ENCODE measurements at places on chromosomes 2 and 18. TPM values are rescaled to one million over a fixed set of nuclear protein-coding genes. Genes with fewer than 3 reads are reported as not detected.

The FBLN7 gene
- 1.2 TPM for total RNA-seq

The CAPN14 gene
- not detected for total RNA-seq

The LRRTM4 gene
- 1.4 TPM for total RNA-seq

The KCNE4 gene
- total RNA-seq = 0.57 TPM

The TXNDC9 gene
- total RNA-seq = 20.8 TPM

The GALNT3 gene
- total RNA-seq = 0.30 TPM

DNA sequence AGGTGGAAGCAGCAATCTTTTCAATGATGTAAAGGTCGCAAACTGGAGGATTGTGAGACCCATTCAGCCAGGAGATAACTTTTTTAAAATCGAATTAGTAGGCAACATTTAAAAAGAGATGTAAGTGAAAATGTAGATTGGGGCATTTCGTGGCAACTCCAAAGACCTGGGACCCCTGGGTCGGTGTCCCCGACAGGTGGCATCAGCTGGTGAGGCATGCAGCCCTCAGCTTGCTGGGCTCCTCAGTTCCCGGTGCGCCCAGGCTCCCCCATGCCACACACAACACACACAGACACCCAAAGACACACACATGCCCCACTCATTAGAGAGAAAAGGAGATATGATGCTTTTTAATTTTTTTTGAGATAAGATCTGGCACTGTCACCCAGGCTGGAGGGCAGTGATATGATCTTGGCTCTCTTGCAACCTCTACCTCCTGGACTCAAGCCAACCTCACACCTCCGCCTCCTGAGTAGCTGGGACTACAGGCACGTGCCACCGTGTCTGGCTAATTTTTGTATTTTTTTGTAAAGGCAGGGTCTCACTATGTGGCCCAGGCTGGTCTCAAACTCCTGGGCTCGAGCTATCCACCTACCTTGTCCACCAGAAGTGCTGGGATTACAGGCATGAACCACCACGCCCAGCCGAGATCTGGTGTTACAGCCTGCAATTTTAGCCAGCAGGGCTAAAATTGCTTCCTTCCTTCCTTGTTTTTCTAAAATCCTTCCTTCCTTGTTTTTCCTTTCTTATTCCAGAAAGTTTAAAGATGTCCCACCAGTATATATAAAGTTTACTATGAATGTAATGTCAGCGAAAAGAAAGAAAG is 122.6 kb upstream of the EPAS1 start:
- DNase-seq = no peak

GRCh38 chr2:182456784-182457183 is 29.9 kb upstream of the PDE1A start:
- DNase-seq = no peak

DNA sequence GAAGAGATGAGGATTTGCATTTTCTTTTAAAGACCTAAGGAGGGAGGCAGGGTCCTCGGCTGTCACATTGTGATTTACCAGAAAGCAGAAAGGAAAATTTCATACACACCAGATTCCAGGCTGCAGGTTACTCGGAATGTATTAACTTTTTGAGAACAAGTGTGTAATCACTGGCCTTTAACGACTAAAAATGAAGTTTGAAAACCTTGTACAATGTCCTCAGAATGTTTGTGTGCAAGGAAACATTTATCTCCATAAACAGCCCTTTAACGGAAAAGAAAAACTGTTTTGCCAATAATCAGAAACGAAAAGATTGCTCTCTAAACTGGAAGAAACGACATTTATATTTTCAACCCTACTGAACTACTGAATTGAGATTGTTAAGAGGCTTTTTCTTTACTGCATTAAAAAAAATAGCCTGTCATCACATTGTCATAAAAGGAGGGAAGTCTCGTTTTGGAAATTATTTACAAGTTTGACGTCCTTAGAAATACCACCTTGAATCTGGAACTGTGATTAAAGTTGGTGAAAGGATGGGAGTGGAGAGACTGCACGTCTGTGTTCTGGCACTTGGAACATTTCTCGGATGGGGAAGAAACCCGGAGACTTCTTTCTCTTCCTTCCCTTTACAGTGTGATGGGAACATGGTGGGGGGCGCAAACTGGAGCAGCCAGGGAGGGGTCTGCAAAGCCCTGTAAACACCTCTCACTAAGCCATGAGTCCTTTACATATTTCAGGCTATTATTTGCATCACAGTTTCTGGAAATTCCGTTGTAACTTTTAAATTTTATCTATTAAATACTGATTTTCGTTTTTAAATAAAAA is 134.1 kb upstream of the SIX3 start:
- no peak for DNase-seq

- no peak for DNase-seq
These were observed 53.1 kb downstream of the NEURL3 start for GRCh38 chr2:96452053-96452452.

DNA sequence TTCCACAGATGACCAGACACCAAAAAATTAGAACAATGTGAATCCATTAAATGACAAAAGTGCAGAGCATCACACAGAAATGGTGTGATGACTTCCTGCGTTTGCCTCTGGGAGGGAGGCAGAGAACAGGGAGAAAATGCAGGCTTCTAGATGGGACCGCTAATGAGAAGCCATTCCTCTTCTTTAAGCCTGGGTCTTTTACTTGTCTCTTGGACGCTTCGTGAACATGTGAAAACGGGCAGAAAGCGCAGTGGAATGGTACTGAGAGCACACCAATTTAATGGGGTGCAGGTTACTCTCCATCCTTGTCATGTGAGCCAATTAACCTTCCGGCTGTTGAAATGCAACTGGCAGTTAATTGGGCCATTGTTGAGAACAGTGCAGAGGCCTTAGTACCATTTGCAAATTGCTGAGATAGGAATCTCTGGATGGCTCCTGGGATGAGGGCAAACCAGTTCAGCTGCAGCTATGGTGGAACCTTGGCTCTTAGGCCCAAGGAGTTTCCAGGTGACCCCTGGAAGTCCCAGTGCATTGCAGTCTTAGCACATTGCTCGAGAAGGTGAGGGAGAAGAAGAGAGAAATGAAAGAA is 210.4 kb upstream of the CXCR4 start:
- no peak for DNase-seq

GRCh38 chr2:1618974-1619373 is 125.3 kb downstream of the PXDN start:
- no peak for DNase-seq

- DNase-seq = no peak
These were observed 98.1 kb upstream of the YPEL5 start for GRCh38 chr2:30048636-30049175.

- DNase-seq = no peak
These were observed 277.9 kb upstream of the THSD7B start for GRCh38 chr2:136487421-136487820.

DNA sequence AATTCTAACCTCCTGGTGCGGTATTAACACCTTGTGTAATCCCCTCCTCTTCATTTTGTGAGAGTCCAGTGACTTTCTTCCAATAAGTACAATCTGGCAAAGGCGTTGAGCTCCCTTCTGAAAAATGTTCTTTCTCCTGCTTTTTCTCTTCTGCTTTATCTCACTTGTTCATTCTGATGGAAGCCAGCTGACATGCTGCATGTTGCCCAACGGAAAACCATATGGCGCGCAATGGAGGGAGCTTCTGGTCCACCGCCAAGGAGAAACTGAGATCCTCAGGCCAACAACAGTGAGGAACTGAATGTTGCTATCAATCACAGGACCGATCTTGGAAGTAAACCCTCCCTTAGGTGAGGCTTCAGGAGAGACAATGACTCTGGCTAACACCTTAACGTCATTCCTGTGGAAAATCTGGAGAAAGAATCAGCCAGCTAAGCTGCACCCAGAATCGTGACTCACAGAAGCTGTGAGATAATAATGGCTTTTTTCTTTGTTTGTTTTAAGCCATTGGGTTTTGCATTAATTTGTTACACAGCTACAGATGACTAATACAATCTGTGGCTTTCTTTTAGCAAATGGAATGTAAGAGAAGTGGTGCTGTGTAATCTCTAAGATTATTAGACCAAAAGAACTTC is 1323.9 kb upstream of the DDX18 start:
- DNase-seq = no peak

DNA sequence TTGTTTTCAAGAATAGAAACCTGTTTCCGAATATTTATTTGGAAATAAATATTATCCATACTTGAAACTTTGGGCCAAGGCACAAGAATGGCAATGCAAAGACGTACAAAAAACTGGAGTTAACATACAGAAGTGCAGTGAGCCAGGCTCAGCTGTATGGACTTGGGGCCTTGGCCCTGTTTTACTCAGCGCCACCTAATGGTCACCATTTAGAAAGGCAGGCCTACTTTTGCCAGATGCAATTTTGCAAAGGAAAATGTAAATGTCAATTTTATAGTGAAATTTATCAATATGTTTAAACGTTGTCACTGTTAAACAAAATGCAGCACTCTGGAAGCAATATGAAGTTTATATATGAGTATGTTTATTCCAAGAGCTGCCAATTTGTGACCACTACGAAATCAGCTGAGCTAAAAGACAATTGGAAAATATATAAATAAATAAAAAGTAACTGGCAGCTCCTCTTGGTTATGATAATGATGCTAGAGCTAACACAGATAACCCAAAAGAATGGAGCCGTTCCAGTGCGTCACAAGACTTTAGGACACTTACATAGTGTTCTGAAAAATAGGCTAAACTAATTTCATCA is 155.0 kb downstream of the ARHGAP15 start:
- DNase-seq = no peak

DNA sequence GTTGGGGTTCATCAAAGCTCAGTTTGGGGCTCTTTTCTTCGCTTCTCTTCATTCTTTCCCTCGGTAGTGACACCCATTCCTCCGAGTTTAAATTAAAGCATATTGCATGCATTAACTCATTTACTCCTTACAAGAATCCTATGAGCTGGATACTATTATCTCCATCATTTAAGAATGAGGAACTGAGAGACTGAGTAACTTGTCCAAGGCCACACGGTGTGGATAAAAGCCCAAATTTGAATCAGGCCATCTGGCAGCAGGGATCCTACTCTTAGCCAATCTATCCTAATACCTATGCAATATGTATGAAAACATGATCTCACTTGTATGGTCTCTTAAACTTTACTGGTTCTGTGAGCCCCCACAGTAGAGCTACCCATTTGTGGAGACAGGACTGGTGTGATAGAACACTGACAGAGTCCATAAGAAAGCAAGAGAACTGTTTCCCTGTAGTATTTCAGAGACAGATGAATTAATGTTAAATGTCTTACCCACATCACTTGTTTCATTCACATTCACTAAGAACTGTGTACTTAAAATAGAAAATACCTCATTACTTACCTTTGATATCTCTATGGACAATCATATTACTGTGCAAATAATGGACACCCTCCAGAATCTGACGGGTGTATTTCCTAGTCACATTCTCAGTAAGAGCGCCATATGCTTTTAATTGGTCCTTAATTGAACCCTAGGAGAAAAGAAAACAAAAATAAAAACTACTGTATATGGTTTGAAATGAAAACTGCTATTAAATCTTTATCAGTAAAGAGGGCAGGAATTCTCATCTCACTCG is 20.4 kb upstream of the ERCC3 start:
- no peak for DNase-seq

- no peak for DNase-seq
These were observed 80.2 kb upstream of the GPC1 start for GRCh38 chr2:240355001-240355891.

GRCh38 chr2:158725441-158725891 is 69.7 kb upstream of the DAPL1 start:
- DNase-seq = no peak

Data from heart right ventricle (tissue), 16 donors.